ENCODE measurements at places on chromosomes 16 and 17.

- no peak for DNase-seq
These were observed 39.2 kb upstream of the CBX4 start for GRCh38 chr17:79878329-79878947.

DNA sequence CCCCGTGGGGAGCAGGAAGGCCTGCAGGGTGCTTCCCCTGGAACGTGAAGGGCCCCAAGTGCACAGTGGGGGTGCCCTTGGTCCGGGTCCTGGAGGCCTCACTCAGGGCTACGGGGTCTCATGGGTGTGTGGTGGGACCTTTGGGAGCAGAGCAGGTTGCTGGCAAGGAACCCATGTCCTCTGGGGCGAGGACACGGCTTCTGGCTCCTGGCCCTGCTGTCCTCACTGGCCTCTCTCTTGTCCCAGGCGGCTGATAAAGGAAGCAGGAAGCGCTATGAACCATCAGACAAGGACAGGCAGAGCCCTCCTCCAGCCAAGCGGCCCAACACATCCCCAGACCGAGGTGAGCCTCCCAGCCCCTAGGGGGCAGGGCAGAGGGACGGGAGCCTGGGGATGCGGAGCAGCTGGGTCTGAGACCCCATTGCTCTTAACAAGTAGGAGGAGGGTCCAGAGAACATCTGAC is 9.8 kb upstream of the IL17C start:
- no peak for DNase-seq

GRCh38 chr16:83899272-83899897 is 470 bp downstream of the MLYCD start:
- DNase-seq = peak; percentile 57

GRCh38 chr16:49545243-49545642 is 171.6 kb downstream of the C16orf78 start:
- no peak for DNase-seq

- no peak for DNase-seq
These were observed 3.9 kb downstream of the IGFBP4 start for GRCh38 chr17:40447148-40447644.

GRCh38 chr17:81910840-81911276 is 341 bp downstream of the PCYT2 start:
- no peak for DNase-seq

GRCh38 chr16:88429387-88430184 is 23.5 kb upstream of the ZFPM1 start:
- DNase-seq = no peak

DNA sequence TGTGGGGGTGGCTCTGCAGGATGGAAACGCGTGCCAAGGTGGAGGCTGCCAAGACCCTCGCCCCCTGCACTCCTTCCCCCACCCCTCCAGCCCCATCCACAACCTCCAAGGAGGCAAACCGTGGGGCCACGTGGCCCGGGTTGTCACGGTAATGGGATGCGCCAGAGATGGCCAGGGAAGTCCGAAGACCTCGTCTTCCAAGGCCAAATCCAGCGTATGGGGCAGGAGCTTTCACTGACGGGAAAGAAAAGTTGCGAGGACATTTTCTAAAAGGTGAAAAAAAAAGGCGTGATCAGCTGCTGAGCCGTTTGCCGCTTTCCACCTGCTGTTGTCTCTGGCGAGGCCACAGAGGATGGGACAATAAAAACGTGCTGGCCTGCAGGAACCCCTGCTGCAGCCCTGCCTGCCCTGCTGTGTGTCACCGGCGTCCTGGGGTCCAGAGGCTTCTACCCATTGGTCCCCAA is 28.3 kb upstream of the GSE1 start:
- no peak for DNase-seq

DNA sequence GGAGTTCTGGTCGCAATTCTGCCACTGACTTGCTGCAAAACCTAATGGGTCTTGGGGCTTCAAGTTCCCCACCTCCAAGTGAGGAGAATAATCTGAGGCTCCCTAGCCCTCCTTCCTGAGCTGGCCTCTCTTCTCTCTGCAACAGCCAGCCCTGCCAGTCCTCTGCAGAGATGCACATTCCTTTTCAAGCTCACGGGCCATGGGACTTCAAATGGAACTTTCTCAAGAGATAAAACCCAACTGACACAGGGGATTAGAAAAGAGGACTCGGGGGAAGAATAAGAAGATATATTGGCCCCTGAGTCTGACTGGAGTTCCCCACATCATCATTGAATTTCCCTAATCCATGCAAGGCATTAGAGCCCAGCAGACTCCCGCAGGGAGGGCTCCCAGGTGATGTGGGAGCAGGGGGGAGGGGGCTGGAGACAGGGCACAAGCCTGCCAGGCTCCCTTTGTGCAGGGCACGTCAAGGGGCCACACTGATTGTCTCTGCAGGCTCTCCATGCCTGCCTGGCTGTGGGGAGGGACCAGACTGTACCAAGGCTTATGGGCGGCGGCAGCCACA is 131.0 kb downstream of the CCDC144A start:
- DNase-seq = no peak

DNA sequence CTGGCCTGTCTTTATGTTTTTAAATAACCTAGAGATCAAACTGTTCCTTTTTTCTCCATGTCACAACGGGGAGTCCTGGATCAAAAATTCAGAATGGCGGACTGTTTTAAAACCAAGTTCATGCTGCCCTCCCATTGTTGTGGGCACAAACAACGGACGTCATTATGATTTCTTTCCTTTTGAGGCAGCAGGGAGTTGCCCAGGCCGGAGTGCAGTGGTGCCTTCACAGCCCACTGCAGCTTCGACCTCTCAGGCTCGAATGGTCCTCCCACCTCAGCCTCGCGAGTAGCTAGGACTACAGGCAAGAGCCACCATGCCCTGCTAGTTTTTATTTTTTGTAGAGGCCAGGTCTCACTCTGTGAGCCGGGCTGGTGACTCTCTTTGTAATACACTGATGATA is 26.5 kb downstream of the NDE1 start:
- no peak for DNase-seq

- no peak for DNase-seq
These were observed 25.4 kb downstream of the BMERB1 start for GRCh38 chr16:15459791-15460190.

DNA sequence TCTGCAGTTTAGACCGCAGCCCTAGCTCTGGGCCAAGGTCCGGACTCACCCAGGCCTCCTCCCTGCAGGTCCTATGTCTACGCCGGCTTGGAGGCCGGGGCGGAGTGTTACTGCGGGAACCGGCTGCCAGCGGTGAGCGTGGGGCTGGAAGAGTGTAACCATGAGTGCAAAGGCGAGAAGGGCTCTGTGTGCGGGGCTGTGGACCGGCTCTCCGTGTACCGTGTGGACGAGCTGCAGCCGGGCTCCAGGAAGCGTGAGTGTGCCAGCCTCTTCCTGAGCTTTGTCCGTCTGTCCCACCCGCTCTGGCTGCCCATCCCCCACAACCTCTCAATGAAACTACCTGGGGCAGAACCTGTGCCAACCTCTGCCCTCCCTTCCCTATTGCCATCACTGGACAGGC is 20.1 kb downstream of the WSCD1 start:
- DNase-seq = no peak

DNA sequence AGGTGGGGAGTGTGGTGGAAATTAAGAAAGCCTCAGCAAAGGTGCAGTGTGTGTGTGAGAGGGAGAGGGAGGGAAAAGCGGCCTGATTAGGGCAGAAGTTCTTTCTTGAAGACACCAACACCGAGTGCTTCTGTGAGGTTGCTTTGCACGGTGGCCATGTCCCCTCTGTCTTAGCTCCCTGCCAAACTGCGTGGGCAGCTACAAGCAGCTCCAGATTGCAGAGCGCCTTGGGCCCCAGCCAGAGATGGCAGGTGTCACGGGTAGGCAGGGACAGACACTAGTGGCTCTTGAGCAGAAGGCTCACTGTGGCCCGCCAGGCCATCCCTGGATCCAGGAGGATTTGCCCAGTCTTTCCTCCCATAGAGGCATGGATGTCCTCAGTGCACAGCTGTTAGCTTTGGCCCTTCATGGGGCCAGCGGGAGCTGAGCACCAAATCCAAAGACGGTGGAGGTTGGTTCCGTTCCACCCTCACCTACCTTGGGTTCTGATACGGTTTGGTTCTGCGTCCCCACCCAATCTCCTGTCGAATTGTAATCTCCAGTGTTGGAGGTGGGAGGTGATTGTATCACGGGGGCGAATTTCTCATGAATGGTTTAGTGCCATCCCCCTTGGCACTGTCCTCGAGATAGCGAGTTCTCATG is 21.4 kb downstream of the KIAA0513 start:
- DNase-seq = no peak

DNA sequence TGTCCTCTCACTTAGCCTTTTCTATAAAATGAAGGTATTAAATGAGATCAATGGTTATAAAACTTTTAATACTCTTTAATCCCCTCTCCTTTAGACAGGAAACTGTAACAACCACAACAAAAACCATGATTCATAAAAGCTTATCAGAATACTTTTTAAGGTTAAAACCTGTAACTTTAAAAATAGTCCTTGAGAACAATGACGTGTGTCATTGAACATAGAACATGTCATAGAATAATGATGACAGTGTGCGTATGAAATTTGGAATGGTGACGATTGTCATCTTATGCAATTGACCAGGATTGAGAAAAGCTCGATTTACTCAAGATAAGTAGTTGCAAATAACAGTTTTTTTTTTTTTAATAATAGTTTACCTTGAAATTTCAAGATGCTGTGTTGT is 94.1 kb downstream of the PLCG2 start:
- DNase-seq = no peak

All from hematopoietic multipotent progenitor cell (in vitro differentiated cells).